ENCODE measurements at places on chromosomes 4 and X.

DNA sequence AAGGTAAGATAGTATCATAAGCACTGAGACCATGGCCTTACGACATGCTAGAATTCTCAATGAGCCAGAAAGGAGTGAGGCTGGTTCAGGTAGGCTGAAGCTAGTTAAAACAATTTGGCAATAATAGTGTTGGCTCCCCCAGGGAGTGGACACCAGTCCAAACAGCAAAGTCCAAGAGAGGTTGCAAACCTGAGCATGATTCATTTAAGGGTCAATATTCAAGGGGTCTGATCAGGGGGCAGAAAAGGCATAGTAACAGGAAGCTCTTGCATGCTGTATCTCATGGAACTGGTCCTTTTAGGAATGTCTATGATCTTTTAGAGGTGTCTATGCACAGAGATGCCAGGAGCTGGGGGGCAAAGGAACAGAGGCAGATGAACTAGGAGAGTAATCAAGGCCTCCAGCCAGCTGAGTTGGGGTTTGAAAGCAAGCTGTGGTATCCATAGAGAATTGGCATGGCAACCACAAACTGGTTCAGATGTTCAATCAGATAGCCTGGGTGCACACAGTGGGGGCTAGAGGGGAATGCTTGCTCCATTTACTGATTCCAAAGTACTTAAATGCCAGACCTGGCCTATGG, 5.1 kb downstream of the GJB1 start:
- no peak for DNase-seq

GRCh38 chr4:147863111-147863747, 131.3 kb downstream of the ARHGAP10 start:
- no peak for DNase-seq

- DNase-seq: no peak
Measured at GRCh38 chrX:101195442-101196173, 24.0 kb upstream of the DRP2 start.

- no peak for DNase-seq
Measured at GRCh38 chr4:157616741-157617472, 396.4 kb downstream of the GRIA2 start.

GRCh38 chr4:120921456-120922380, 808 bp downstream of the PRDM5 start:
- DNase-seq: no peak

GRCh38 chr4:14091966-14092365, 464.4 kb upstream of the BOD1L1 start:
- DNase-seq: no peak

DNA sequence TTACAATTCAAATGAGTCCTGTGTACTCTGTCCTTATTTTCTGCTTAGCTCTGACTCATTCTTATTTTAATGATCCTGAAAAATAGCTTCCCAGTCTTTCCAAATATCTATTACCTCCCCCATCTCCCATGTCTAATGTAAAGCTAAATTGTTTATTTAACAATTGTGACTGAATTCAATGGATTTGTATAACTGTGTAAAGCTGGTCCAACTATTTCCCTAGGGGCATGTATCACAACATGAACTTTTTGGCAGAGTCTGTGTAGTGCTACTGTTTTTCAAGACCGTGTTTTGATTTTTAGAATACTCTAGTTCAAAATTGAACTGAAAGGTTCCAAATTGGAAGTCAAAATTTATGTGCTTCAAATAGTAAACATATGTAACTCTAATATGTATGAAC, 67.8 kb downstream of the SPCS3 start:
- DNase-seq: no peak

DNA sequence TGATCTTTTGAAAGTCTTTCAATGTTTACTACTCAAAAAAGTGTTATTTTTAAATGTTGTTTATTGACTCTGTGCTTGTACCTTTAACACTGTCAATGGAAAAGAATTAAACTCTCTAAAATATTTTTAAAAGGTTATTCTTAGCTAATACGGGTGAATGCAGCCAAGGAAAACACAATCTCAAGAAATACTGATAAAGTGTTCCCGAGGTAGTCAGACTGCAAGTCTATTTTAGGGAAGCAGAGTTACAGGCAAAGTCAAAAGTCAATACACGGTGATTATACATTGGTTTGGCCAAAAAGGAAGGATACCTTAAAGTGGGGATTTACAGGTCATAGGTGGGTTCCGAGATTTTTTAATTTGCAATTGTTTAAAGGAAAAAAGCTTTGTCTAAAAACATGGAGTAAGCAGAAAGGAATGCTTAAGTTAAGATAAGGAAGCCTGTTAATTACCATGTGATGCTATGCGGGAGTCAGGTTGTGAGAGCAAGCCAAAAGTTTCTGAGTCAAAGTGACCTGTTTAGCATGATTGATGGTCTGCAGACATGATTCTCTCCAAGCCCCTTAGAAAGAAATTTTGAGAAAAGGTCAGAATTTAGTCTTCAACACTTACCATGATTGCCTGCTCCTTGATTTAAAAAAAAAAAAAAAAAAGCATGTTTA, 288.4 kb downstream of the KLHL4 start:
- DNase-seq: no peak

- no peak for DNase-seq
Measured at GRCh38 chr4:175787546-175787945, 24.5 kb downstream of the GPM6A start.

DNA sequence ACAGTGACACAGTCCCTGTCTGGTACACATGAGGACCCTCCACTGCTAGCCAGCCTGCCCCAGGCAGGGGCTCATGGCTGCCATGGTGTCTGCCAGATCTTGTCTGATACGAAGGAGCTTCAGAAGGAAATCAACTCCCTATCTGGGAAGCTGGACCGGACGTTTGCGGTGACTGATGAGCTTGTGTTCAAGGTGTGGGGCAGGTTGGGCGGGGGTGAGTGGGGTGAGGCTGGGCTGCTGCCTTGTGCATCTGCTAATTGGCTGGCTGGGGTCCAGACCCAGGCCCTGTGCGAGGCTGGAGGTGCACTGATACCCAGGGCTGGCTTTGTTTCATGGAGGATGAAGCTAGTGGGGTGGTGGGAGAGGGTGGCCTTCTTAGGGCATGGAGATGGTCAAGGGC, 13.8 kb downstream of the CCDC22 start:
- no peak for DNase-seq

DNA sequence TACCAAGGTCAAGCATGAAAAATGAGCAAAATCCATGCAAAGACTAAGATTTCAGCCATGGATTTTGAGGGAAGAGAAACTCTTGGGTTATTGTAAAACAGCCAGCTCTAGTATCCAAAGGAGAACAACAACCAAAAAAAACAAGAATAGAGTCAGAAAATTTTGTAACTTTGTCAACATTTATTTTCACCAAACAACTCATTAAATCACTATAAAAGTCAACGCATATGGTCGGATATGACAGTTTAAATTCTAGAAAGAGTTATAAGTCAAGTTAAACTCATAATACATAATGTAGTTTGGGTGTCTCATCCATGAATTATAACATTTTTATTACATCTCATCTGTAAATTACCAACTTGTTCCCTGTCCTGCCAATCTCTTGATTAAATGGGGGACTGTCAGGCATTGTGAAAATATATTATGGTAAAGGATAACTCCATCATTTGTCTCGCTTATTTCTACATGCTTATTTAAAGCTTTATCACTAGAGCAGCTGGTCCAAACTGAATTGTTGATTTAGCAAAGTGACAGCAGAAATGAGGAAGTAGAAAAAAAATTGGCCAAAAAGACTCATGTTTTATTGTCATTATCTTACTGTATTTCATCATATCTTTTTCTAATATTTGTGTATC, 224.8 kb upstream of the NOCT start:
- no peak for DNase-seq

DNA sequence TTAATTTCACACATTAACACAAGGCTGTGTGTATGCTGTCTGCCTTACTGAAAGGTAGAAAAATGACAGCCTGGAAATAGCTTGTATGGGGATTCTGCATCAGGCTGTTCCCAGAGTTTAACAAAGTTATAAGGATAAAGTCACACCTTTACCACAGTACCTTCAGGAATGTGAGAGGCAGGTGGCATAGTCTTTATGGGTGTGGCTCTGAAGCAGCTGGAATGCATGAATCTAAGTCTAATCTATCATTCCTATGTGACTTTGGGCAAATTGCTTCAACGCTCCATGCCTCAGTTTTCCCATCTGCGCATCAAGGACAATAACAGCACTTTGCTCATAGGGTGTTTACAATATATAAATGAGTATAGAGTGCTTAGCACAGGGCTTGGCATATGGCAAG, 84.2 kb upstream of the EGFL6 start:
- DNase-seq: no peak

DNA sequence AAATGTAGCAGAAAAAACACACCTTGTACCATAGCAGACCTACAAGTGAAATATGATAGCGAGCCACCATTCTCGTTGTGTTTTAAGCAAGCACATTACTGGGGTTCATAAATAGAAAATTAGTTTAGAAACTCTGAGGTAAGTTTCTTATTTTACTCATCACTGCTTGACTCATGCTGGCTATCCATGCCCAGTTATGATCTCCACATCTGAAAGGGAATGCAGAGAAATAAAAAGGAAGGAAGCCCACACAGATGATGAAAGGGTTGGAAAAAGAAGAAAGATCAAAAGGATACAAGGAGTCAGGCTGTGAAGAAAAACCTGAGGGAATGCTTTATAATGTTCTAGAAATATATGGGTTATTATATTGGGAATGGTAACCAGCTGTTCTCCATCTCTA, 54.5 kb downstream of the CAMK2D start:
- no peak for DNase-seq

DNA sequence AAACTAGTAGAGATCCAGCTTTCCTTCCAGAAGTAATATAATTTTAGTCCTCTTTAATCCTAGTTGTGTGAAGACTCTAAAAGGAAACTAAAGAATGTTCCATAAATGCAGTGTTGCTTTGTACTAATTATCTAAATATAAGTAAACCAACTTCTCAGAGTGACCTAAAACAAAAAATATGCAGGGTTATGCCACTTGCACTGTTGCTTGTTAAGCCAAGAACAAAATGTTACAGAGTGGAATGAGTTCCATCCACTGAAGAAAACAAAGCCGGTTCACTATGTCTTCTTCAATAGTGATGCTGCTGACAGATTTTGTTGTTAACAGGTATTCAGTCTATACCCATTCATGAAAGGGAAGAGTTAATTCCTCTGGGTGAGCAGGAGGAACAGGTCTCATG, 252.0 kb upstream of the DIAPH2 start:
- no peak for DNase-seq

DNA sequence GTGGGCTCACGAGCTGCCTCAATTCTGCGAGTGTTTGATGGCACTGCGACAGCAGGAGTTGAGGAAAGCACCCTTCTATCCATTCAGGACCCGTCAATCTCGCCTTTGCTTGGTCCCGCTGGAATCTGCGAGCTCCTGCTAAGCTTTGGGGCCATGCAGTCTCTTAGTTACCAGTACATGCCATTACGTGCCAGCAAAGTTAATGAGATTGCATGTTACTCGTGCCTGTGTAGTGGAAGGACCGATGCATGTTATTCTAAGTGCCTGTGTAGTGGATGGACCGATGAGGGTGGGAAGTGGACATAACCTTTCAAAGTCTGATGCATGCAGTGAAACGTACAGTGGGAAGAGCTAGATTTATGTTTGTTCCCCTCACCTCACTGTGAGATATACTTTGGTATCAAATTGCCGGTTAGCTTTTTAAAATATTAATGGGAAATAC, 569 bp downstream of the RPS3A start:
- no peak for DNase-seq

DNA sequence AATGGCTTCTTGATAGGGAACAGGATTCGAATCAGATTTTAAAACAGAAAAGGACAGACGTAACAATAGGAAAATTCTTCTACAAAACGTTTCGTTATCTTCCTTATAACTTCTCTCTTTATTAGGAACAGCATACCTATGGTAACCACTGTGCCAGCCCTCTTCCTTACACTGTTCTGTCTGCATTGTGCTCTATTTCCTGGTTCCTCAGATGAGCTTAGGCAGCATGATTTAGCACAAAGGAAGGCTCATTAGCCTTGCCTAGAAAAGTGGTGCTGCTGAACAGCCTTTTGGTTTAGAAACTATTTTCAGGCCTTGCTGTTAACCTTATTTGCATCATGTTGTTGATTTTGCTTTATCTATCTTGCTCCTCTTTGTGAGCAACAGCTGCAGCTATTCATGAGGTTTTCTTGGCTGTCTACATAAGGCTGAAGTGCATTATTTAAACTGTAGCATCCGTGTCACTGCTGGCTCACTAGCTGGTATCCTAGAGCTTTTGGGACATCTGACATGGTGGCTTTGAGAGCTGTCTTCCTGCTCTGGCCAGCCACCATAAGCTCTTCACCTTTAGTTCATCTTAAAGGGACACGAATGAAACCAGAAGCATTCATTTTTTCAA, 69.9 kb upstream of the NRK start:
- DNase-seq: no peak

GRCh38 chr4:32826169-32826568, 2106.0 kb downstream of the PCDH7 start:
- DNase-seq: no peak
